Left lung (tissue), 14 donors: ENCODE measurements at places on chromosomes 16 and 17. TPM values are rescaled to one million over a fixed set of nuclear protein-coding genes. Genes with fewer than 3 reads are reported as not detected.
A peak's percentile ranks its signal among the peaks of the same experiment; 100 is the strongest.

C16orf89 gene
- total RNA-seq: 209 TPM

RAP1GAP2 gene
- total RNA-seq: 12.0 TPM

- H3K36me3 ChIP-seq: no peaks in the 10 kb centered on the region
- H3K4me3 ChIP-seq: no peak overlapping the region
- DNase-seq: no peak
- H3K27me3 ChIP-seq: no peaks in the 10 kb centered on the region
- H3K27ac ChIP-seq: no peak overlapping the region
Observed at GRCh38 chr16:79185711-79186110, 414.8 kb downstream of the MAF start.

TBC1D3K gene
- total RNA-seq: not detected

DNA sequence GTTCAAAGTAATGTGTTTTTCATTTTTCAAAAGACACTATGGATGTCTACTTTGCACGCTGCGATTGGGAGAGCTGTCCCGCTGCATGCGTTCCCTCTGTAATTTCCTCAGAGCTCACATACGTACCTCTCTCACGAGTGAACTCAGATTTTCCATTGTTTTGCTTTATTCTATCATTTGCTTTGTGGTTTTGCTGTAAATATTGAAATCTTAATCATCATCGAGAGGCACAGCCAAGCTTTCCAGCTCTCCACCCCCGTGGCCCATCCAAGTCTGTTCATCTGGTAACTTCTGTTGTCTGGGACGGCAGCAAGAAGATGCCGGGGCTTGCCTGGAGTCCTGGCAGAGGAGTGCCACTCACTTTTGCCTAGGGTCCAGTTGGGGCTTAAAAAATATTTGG is 21.1 kb downstream of the TMC6 start:
- no peaks in the 10 kb centered on the region for H3K36me3 ChIP-seq
- H3K4me3 ChIP-seq: no peak overlapping the region
- no peaks in the 10 kb centered on the region for H3K27me3 ChIP-seq
- no peak overlapping the region for H3K27ac ChIP-seq
- no peak for DNase-seq
- H3K4me1 ChIP-seq: no peaks in the 10 kb centered on the region

DNA sequence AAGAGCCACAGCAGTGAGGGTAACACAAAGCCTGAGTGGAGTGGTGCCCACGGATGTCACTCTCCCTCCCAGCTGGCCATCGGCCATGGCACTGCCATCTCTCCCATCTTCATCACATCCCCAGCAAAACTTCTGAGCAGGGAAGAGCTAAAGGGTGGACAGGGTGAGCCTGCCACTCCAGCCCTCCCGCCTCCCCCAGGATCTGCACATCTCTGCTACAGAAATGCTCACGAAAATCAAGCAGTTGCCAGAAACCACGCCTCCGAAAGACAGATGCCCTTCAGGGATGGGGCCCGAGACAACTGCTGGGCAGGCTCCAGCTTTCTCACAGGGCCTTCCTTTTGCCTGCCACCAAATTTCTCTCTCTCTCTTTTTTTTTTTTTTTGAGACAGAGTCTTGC is 3.6 kb downstream of the GRIN2C start:
- peaks cover 27% of the 10 kb centered on the region for H3K4me1 ChIP-seq
- no peak overlapping the region for H3K27ac ChIP-seq
- H3K36me3 ChIP-seq: no peaks in the 10 kb centered on the region
- peaks cover 60% of the 10 kb centered on the region for H3K27me3 ChIP-seq

- H3K27me3 ChIP-seq: no peaks in the 10 kb centered on the region
- peak; percentile 88 for DNase-seq
- peaks cover 54% of the 10 kb centered on the region for H3K36me3 ChIP-seq
- peaks cover 28% of the 10 kb centered on the region for H3K4me1 ChIP-seq
- no peak overlapping the region for H3K27ac ChIP-seq
- H3K4me3 ChIP-seq: no peak overlapping the region
Observed at GRCh38 chr17:38735161-38735997, 5.2 kb downstream of the CISD3 start.

TP53TG3 gene
- total RNA-seq: not detected

BAHCC1 gene
- total RNA-seq: 13.6 TPM

- H3K36me3 ChIP-seq: no peaks in the 10 kb centered on the region
- no peaks in the 10 kb centered on the region for H3K27me3 ChIP-seq
- DNase-seq: no peak
- H3K27ac ChIP-seq: peak overlapping the region; percentile 74
- H3K4me3 ChIP-seq: peak overlapping the region; percentile 30
- H3K4me1 ChIP-seq: peaks cover 13% of the 10 kb centered on the region
Observed at GRCh38 chr17:47955497-47956461, 1.9 kb downstream of the PRR15L start.

DNA sequence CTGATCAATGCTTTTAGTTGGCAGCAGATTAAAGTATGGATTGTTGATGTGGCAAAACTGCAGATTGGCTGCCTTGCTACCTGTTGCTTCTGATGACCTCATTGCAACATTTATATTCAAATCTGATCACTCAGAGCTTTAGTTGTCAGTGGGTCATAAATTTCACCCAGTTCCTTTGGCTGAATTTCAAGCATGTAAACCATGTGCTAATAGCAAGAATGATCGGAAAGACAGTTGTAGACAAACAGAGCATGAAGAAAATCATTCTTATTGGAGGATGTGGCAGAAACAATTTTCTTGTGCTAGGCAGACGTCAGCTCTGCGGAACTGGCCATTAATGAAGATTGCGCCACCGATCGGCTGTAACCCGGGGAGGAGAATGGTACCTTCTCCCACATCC is 346.6 kb upstream of the EEF2KMT start:
- H3K4me1 ChIP-seq: no peaks in the 10 kb centered on the region
- no peak for DNase-seq
- H3K27ac ChIP-seq: no peak overlapping the region
- no peaks in the 10 kb centered on the region for H3K36me3 ChIP-seq
- peaks cover 10% of the 10 kb centered on the region for H3K27me3 ChIP-seq

DNA sequence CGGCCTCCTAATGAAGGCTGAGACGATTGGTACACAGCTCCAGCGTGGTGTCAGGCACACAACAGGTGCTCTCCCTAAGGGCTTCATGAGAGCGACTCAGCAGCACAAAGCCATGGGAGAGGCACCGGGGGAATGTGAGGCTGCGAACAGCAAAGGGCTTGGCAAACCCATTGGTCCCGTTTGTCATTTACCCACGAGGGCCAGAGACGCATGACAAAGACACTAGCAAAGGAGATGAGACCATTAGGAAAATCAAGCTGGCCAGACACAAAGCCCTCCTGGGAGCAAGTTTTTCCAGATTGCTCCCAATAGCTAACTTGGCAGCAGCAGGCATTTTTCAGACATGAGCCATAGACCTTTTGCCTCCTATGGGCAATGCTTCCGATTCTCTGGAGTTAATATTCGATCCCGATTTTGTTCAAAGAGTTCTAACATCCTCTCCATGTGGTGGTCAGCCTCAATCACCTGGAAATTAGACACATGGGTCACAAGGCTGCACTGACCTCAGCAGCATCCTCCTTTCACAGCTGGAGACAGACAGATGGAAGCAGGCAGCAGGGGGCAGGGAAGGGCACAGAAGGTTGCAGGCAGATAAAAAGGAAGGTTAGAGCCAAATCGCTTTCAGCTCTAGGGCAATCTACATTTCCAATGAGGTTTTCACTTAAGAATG is 38.2 kb downstream of the TK2 start:
- no peak overlapping the region for H3K4me3 ChIP-seq
- H3K4me1 ChIP-seq: peaks cover 45% of the 10 kb centered on the region
- H3K27me3 ChIP-seq: no peaks in the 10 kb centered on the region

- H3K27me3 ChIP-seq: no peaks in the 10 kb centered on the region
- H3K4me3 ChIP-seq: no peak overlapping the region
- DNase-seq: no peak
Observed at GRCh38 chr17:40554646-40555295, 10.5 kb downstream of the CCR7 start.

GRCh38 chr17:10739386-10739785 is 9.6 kb upstream of the TMEM220 start:
- no peak overlapping the region for H3K27ac ChIP-seq
- H3K4me3 ChIP-seq: no peak overlapping the region
- no peaks in the 10 kb centered on the region for H3K27me3 ChIP-seq
- peak; percentile 41 for DNase-seq
- H3K36me3 ChIP-seq: no peaks in the 10 kb centered on the region

DNA sequence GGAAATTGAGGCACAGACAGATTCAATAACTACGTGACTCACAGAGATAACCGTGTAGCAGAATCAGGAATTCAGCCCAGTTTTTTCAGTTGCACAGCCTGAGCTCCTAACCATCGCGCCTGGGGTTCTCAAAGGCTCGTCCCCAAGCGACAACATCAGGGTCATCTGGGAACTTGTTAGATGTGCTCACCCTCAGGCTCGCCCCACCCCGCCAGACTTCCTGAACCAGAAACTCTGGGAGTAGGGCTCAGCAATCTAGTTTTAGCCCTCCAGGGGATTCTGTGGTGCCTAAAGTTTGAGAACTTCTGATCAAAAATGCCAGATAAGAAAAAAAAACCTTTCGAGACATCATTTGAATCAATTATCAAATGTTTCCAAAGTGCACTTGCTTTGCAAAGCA is 559.8 kb downstream of the WWOX start:
- no peaks in the 10 kb centered on the region for H3K36me3 ChIP-seq
- H3K27ac ChIP-seq: no peak overlapping the region
- no peaks in the 10 kb centered on the region for H3K27me3 ChIP-seq
- no peaks in the 10 kb centered on the region for H3K4me1 ChIP-seq

GRCh38 chr17:64406321-64407200 is 15.9 kb upstream of the PECAM1 start:
- DNase-seq: no peak
- H3K4me3 ChIP-seq: no peak overlapping the region
- H3K27ac ChIP-seq: no peak overlapping the region
- no peaks in the 10 kb centered on the region for H3K27me3 ChIP-seq

CACNA1G gene
- 4.3 TPM for total RNA-seq

SOST gene
- total RNA-seq: 0.12 TPM

- DNase-seq: no peak
- peaks cover 80% of the 10 kb centered on the region for H3K36me3 ChIP-seq
- no peak overlapping the region for H3K27ac ChIP-seq
Observed at GRCh38 chr16:16062023-16062937, 112.9 kb downstream of the ABCC1 start.

PPL gene
- total RNA-seq: 69.8 TPM

GRCh38 chr17:47676510-47677165 is 17.3 kb upstream of the TBKBP1 start:
- no peak overlapping the region for H3K27ac ChIP-seq
- H3K27me3 ChIP-seq: no peaks in the 10 kb centered on the region
- H3K36me3 ChIP-seq: peaks cover 100% of the 10 kb centered on the region
- DNase-seq: no peak

- H3K27me3 ChIP-seq: peaks cover 45% of the 10 kb centered on the region
- DNase-seq: no peak
- H3K36me3 ChIP-seq: no peaks in the 10 kb centered on the region
- peaks cover 14% of the 10 kb centered on the region for H3K4me1 ChIP-seq
- H3K27ac ChIP-seq: no peak overlapping the region
- H3K4me3 ChIP-seq: no peak overlapping the region
Observed at GRCh38 chr17:42179911-42180410, 981 bp downstream of the KCNH4 start.

DNA sequence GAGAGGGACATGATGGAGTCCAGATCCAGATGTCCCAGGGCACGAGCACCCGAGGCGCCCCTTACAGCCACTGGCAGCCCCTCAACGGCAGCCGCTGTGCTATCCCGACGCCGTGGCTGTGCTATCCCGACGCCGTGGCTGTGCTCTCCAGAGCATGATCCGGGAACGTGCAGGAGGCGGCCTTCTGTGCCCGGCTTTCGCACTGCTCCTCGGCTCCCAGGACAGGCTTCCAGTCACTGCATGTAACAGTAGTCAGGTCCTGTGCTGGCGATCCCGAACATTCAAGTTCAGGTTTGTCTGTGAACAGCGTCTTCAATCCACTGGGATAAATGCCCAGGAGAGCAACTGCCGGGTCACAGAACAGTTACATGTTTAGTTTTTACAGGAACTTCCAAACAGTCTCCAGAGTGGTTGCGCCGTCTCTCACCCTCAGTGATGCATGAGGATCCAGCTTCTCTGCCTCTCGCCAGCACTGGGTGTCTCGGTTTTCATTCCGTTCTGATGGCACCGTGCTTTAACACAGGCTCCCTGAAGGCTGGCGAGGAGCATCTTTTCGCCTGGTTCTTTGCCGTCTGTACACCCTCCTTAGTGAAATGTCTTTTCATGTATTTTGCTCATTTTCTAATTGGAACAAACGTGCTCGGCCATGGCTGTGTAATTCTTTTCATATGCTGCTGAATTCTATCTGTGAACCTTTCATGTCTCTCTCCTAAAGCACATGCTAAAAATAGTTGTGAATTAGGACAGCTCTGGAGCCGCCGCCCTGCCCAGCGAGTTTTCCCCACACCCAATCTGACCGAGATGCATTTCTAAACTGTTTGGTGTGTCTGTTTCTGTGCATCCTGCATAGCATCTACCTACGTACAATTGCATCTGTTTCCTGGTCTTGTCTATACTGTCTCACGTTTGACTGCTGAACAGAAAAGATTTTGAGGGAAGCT is 72.6 kb upstream of the METRNL start:
- peak; percentile 71 for DNase-seq
- no peaks in the 10 kb centered on the region for H3K27me3 ChIP-seq
- H3K4me3 ChIP-seq: no peak overlapping the region
- peaks cover 26% of the 10 kb centered on the region for H3K36me3 ChIP-seq
- H3K4me1 ChIP-seq: peaks cover 5% of the 10 kb centered on the region
- H3K27ac ChIP-seq: no peak overlapping the region

DNA sequence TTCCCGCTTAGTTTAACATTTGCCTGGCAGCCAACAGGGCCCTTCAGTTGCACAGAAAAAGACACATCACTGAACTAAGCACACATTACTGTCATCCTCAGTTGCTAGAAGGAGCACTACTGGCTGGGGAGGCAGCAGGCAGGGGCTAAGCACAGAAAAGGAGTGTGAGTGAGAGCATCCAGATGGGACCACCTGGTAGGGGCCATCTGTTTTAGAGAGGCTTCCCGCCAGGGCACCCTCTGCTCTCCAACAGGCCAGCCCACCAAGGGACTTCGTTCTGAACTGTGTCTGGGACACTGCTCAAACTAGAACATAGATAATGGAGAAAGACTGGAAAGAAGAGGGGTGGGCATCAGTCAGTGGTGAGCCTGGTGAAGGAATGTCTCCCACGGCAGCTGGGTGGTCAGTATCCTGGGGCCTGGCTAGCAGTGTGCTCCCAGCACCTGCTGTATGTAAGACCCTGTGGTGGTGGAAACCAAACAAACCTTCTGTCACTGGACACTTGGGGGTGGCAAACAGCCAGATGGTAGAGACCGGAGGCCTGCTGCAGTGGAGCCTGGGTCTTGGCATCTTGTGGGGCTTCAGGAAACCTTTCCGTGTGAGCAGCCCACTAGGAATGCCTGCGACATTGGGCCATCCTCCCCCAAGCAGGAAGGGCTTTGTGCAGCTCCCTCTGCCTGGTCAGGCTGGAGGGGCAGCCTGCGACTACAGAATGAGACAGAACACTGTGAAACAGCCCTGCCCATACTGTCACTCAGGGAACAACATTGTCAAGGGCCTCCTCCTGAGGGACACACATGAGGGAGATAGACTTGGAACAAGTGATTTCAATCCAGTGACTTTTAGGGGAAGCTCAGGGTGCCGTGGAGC is 12.8 kb upstream of the RANGRF start:
- H3K36me3 ChIP-seq: no peaks in the 10 kb centered on the region
- H3K4me1 ChIP-seq: no peaks in the 10 kb centered on the region
- no peak overlapping the region for H3K4me3 ChIP-seq
